ENCODE measurements at places on chromosomes 5 and 9.

DNA sequence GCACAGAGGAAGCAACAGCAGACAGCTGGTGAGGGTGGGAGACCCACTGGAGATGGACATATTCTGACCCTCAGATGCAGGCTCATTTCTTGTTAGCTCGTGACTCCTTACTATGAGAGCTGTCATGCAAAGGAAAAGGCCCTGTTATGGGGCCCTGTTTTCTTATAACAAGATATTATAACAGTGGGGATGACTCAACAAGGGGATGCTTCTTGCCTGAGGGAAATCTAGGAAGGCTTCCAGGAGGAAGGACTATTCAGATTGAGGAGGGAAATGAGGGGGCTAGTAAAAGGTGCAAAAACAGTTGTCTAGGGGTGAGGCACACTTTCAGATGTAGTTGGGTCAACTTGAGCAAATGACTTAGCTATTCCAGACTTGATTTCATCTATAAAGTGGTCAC lies 83.0 kb downstream of the DAB2IP start:
- DNase-seq: no peak

- no peak for DNase-seq
Observed at GRCh38 chr9:82363198-82363597, 374.6 kb downstream of the SPATA31D1 start.

GRCh38 chr9:75927356-75927755 lies 36.9 kb downstream of the PCSK5 start:
- no peak for DNase-seq

DNA sequence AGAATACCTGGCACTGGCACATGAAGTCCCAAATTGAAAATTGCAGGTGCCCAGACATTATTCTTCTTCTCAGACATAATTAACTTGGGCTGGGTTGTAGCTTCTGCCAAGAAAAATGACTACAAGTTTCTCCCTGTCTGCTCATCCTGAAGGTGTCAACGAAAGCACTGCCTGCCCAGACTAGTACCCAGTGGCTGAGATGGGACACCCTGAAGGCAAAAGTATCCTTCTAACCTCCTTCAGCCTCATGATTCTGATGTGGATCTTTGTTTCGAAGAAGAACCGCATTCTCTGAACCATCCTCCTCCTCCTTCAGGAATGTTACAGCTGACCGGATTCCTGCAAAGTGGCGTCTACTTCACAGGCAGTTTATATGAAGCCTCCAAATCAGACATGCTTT lies 161.1 kb upstream of the FST start:
- DNase-seq: no peak

DNA sequence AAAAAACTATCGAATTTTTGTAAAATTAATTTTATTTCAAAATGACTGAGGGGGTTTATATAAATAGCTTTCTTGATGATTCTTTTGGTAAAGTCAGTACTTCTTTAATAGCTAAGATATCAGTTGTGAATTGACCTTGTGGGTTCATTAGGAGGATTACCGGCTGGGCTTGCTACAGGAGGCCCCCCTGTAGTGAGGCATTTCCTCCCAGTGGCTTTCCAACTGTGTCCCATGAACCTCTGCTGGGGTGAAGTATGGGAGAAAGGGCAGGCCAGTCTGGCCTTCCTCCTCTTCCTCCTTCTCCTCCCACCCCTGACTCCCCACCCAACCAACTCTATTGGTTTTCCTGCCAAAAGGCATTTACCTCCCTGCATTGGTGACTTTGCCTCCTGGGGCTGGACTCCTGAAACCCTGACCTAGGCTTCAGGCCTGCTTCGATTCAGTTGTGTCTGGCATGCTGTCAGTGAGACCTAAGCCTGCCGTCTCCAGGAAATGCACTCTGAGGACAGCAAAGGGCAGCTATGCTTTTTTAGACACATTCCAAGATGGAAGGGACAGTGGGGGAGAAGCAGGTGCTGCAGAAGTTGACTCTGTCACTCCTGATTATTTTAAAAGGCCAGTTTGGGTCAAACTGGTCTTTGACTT lies 144.8 kb downstream of the HSPA4 start:
- no peak for DNase-seq

DNA sequence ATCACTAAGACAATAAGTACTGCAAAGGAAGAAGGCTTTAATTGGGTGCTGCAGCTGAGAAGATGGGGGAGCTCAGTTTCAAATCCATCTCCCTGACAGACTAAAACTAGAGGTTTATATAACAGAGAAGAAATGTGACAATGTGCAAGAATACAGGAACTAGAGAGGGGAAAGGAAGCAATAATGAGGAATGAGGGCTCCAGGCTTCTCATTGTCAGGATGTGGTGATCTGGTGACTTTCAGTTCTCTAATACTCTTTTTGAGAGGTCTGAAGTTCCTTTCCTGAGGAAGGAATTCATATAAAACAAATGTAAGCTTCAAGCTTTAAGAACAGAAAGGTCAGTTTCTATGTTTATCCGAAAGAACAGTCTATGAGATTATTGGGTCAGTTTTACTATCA lies 42.5 kb upstream of the SPATA31E1 start:
- DNase-seq: no peak

- DNase-seq: no peak
Observed at GRCh38 chr5:431001-431710, 11.8 kb upstream of the EXOC3 start.

DNA sequence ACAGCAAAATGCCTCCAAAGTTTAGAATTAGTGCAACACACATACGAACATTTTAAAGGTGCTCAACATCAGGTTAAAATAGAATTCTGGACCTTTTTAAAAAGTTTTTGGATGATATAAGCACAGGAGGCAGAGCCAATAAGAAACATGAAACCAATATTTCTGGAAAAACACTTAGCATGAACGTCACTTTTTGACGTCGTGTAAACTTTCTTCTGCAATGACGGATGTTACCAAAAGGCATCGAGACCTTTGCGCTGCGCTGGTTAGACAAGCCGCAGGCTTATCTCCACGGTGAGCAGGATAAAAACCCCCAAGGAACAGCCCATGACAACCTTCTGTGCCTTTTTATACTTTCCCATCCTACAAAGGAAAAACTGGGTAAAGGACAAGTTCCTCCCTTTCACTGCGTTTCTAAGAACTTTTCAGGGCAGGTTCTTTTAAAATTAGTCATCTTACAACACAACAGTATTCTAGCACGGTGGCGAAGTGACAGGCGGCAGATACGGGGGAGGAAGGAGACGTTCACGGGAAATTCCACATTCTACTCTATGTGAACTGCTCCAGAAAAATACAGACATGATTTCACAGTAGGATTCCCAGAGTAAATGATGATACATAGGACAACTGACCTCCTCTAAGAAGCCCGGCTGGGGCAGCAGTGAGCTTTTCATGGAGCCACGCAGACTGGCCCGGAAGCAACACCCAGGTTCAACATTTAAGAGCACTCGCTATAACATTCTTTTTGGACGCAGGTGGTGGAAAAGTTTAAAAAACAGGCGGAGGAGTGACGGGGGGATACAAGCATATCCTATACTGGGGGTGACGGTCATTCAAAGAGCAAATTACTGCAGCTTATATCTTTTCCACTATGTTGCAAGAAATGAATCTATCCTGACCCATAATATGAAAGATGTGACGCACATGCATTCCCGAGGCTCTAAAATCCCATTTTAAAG lies 52.4 kb downstream of the USP20 start:
- DNase-seq: no peak

DNA sequence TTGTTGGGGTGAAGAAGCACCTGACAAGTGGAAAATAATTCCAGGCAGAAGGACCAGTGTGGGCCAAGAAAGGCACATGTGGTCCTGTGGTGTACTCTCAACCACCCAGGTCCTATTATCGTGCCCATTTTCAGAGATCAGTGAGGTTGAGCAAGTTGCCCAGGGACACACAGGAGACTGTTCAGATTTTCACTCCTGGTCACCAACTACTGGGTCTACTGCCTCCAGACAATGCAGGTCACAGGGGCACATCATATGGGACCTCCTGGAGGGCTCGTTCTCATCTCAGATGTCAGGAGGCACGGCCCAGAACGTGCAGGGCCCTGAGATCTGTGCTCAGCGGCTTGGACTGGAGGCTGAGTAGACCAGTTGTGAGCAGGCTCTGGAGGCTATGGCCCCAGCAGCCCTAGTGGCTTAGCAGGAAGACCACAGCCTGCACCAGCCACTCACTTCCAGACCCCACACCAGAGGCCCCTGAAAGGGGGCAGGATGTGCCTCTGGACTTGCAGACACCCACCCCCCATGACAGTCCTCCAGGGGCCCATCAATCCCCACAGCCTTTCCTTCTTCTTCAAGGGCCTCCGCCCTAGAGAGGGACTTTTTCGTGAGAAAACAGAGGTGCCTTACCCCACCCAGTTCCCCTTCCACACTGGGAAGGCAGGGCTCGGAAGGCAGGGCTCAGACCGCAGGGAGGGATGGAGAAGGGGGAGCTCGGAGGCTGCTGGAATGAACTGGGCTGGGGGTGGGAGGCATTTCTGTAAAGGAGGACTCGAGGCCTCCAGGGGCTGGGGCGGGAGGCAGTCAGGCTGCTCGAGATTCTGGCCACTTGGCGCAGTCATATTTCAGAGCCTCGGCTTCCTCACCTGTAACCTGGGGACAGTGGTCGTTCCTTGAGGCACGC lies 82.7 kb upstream of the NEURL1B start:
- no peak for DNase-seq

DNA sequence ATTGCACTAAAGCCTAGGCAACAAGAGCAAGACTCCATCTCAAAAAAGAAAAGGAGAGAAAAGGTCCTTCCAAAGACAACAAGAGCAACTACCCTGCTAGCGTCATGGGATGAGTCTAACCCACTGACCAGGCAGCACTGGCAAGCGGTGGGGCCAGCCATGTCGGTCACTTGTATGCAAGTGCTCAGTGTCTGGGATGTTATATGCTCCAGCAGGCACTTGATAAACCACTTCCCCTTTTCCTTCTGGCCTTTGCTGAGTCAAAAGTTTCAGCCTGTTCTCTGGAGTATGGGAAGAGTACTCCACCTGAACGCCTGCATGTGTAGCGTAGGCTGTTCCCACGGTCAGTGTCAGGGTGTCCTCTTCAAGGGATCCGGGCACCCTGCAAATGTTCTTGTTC lies 9.2 kb upstream of the MXD3 start:
- no peak for DNase-seq

- DNase-seq: no peak
Observed at GRCh38 chr5:99004960-99005359, 76.2 kb upstream of the CHD1 start.

DNA sequence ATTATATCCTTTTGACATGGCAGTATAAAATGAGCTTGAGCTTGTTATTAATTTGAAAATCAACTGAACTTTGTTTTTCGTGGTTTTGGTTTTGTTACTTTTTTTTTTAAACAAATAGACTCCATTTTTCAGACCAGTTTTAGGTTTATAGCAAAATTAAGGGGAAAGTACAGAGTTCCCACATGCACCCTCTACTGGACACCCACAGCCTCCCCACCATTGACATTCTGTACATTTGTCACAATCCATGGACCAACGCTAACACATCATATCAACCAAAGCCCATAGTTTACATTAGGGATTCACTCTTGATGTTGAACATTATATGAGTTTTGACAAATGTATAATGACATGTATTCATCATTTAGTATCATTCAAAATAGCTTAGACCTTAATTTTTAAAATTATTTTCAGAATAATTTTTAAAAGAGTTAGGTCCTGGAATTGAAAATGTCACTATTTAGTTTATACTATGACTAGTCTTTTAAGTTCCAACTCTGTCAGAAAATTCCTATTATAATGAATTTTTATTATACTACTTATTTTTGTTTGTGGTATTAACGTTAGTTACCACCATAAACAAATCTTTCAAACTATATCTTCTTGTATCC lies 35.3 kb upstream of the JMY start:
- DNase-seq: no peak

DNA sequence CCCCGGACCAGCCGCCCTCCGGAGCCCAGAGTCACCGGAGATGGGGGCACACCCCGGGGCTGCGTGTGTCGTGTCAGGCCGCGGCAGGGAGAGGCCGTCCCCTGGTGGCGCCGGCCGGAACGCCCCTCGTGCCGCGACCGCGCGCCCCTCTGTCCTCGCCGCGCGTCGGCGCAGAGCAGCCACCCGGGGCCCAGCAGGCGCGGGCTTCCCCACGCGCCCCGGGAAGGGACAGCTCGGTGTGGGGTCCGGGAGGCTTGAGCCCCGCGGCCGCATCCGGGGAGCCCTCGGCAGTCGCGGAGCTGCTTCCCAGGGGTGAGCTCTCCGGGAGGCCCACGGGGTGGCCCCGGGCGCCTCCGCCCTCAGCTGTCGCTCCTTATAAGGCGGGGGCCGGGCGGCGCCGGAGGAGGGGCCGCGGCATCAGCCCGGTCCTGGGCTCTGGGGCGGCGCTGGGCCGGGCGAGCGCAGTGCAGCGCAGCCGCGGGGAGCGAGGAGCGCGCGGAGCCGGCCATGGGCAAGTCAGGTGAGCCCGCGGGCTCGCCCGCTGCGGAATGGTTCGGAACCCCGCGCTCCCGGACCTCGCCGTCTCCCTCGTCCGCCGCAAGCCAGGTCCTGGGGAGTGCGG lies at the start of gene GLIPR2:
Gene GLIPR2 (plus strand): TSS at position 462 of the 622 bp plus-strand sequence. CDS start 46 bp downstream, at position 508.
- no peak for DNase-seq

DNA sequence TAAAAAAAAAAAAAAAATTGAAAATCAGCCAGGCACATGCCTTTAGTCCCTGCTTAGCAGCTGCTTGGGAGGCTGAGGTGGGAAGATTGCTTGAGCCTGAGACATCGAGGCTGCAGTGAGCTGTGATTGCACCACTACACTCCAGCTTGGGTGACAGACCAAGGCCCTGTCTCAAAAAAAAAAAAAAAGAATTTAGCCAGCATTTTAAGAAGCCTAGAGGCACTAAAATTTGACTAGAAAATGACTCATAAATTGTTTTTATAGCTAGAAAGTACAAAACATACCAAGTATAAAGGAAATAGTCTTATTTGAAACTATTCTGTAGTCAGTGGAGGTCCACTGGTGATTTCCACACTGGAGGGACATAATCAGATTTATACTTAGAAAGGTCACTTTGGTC lies 17.5 kb downstream of the LRRC70 start:
- no peak for DNase-seq

- no peak for DNase-seq
Observed at GRCh38 chr5:123264394-123264793, 158.8 kb downstream of the CEP120 start.

- no peak for DNase-seq
Observed at GRCh38 chr5:103256178-103256577, 2.4 kb upstream of the MACIR start.

GRCh38 chr5:108798513-108799265 lies 51.0 kb downstream of the FER start:
- no peak for DNase-seq

DNA sequence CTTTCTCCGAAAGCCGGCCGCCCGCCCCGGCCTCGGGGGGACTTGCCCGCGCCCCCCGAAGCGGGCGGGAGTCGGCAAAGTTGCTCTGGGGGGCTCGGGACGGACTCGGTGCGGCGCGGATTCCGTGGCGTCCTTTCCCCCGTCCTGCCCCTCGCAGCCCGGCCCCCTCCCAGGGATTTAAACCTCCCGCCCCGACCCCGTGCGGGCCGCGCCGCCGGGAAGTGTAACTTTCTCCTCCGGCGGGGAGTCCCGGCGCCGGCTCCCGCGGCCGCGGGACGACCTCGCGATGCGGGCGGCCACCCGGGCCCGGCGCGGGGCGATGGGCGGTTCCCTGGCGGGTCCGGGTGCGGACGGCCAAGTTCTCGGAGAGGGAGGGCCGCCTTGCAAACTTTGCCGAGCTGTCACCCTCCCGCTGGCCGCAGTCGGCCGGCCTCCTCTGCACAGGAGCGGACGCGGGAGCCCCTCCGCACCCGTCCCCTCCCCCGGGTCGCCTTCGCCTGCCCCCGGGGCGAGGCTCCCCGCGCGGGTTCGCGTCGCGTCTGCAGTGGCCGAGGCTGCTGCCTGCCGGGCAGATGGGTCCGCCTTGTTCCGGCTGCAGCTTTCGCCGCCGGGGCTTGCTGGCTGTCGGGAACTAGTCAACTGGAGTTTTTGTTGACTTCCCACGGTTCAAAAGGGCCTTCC lies 732 bp downstream of the PBX3 start:
- no peak for DNase-seq

- DNase-seq: no peak
Observed at GRCh38 chr5:58666598-58667581, 84.0 kb downstream of the RAB3C start.
